ENCODE measurements at places on chromosomes 1 and 21.

DNA sequence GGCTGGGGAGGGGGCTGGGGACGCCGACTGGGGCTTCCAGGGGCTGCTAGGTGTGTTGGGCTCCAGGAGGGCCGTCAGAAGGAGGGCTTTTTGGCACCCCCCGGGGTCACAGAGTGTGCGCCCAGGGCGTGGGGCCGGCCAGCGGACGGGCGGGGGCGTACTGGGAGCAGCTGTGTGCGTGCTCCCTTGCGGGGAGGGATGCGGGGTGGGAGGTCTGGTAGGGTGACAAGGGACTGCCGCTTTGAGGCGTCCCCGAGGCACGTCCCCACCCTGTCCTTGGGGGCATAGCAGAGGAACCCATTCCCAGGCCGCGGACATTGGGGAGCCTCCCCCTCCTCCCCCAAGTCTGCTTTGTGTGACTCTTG is 1.1 kb downstream of the FOXO6 start:
- DNase-seq = no peak

DNA sequence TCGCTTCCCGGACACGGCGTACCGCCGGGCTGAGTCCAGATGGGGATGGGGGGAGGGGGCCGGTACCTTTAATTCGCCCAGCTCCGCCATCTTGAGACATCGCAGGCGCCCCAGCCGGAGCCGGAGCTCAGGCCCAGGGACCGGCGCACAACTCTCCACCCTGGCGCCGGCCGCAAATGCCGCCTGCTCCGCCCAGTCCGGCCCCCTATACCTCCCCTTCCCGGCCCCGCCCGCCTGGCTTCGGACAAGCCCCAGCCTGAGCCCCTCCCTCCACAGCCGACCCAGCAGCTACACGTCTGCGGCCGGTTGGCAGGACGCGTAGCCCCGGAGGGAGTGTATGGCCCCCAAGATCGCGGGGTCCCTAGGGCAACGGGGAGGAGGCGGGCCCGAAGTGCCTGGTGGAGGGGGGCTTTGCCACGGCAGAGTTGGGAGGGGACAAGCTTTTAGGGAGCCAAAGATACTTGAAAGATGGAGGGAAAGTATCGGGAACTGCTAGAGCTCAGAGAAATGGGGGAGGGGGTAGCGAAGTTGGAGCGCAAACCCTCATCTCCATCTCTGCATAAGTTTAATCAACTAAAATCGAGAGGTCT is at the start of gene PIAS3:
Gene PIAS3 (minus strand): TSS at position 181 of the 590 bp plus-strand sequence. CDS start 91 bp downstream, at position 90.
- DNase-seq = peak; percentile 91

DNA sequence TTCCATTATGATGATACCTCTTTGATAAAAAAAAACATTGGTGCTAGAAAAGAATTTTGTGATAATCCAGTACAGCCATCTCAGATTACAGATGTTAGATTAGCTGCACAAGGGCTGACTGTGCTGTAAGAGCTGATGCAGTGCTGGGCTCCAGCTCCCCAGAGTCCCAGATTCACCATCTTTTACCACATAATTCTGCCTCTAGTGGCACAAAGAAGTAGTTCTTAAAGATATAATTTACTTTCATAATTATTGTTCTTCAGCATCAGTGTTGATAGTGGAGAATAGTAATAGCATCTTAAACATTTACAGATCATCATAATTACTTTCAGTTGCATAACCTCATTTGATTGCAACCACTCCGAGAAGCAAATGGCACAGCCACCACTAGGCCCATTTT is 262.1 kb downstream of the BRINP2 start:
- no peak for DNase-seq

- no peak for DNase-seq
These were observed 51.6 kb upstream of the ZC3H11B start for GRCh38 chr1:219664310-219665029.

DNA sequence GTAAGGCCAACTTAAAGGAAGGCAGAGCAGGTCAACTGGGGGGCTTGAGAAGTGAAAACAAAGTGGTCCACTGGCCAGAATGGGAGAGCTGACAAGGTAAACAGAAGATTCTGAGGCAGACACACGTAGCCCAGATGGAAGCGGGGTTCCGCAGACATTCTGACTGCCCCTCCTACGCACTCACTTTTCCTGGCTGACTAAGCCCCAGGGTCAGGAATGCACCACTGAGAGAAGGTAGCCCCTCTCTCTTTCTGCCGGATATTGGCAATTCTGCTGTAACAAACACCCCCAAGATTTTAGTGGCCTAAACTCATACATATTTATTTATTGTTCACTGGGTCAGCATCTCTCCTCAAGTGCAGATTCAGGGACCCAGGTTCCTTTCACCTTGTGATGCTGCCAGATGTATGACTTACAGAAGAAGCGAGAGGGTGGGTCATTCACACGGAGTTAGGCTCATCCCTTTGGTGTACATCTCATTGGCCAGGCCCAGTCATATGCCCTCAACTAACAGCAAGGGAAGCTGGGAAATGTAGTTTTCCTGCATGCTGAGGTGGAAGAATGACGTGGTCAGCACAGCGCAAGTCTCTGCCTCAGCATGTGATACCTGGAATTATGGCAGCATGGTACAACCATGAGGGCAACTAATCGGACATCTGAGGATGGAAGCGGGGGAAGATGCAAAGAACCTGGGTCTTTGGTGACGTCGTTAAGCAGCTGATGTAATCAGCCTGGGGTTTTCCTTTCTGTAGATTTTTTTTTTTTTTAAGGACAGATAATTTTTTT is 43.4 kb upstream of the MRPS6 start:
- peak; percentile 62 for DNase-seq

GRCh38 chr1:170668209-170669106 is 4.5 kb downstream of the PRRX1 start:
- DNase-seq = no peak

GRCh38 chr1:18178111-18178510 is 70.5 kb downstream of the IGSF21 start:
- peak; percentile 46 for DNase-seq

GRCh38 chr1:76668046-76668445 is 199.2 kb upstream of the ST6GALNAC5 start:
- no peak for DNase-seq

GRCh38 chr1:167223144-167224103 is 2.7 kb downstream of the POU2F1 start:
- DNase-seq = no peak

DNA sequence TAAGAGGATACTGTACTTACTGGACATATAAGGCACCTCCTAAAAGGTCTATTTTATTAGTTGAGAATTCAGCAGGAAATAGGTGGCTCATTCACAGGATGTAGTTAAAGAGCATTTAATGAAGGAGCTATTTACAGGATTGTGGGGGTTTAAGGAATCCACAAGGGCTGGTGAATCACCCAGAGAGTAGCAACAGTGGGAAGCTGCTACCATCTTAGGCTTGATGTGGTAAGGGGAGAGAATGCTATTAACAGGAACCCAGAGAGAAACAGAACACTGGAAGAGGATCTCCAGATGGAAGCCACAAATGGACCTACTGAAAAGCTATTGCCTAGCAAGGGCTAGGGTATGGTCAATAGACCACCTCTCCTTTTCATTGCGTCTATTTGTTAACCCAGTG is 52.0 kb upstream of the COL11A1 start:
- no peak for DNase-seq

DNA sequence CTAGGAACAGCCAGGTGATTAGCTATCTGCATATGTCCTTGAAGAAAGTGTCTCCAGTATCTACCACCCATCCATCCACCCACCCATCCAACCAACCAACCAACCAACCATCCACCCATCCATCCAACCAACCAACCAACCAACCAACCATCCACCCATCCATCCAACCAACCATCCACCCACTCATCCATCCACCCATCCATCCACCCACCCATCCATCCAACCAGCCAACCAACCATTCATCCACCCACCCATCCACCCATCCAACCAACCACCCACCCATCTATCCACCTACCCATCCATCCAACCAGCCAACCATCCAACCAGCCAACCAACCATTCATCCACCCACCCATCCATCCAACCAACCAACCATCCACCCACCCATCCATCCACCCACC is 12.1 kb downstream of the C21orf58 start:
- no peak for DNase-seq

DNA sequence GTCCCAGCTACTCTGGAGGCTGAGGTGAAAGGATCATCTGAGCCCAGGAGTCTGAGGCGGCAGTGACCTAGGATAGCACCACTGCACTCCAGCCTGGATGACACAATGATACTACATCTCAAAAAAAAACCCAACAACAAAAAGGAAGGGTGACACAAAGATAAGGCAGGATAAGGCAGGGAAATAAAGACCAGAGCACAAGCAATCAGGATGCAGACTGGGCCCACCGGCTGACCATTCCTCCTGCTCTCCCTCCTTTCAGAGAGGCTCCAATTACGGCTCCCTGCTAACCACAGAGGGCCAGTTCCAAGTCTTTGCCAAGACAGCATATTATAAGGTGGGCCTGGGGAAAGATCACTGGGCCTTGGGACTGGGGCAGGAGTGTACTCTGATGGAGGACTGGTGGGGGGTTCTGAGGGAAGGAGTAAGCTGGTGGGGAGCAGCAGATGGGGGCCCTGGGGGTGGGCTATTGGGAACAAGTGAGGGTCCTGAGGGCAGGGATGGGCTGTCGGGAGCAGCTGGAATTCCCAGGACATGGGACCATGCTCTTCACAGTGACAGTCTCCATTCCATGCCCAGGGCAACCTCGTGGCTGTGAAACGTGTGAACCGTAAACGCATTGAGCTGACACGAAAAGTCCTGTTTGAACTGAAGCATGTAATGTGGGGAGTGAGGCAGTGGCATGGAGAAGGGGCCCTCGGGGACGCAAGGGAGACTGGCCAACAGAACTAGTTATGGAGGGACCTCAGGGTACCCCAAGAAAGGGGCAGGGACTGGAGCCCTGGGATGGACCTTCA is 7.3 kb downstream of the NPR1 start:
- DNase-seq = no peak

Data from inflammatory macrophage treated with lipopolysaccharide for 1 hour (primary cell).